Heart right ventricle (tissue), 16 donors: ENCODE measurements at places on chromosomes 5 and 9.

DNA sequence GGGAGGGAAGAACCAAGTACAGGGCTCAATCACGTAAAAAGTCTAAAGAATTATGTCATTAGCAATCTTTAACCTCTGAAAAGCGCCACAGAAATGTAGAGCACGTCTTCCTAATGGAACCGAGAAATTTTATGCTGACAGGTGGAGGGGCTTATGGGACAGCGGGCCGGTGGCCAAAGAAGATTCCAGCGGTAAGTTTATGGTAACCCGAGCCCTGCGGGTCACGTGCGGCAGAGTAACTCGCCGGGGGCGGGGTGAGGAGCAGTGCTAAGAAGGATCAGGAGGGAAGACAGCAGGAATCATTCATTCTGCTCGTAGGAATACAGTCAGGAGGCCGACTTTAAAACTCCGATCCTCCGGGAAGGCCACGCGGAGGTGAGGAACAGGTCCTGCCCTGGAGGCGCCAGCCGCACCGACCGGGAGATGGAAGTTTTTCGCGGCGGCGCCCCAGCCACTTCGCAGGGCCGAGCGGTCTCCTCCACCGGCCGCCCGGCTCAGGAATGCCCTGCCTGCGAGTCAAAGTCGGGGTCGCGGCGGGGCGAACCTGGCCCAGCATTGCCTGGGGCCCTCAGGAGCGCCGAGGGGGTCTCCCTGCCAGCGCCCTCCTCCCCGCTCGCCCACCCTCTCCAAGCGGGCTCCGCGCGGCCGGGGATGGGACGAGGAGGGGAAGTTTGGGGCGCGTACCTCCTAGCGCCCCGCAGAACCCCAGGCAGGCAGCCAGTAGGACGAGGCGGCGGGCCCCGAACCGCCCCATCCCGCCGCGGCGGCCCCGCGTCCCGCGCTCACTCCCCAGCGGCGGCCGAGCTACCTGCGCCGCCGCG lies 101.8 kb downstream of the ESM1 start:
- DNase-seq, result peak; percentile 16

- no peak for DNase-seq
Observed at GRCh38 chr9:110240198-110240597, 16.1 kb downstream of the TXN start.

DNA sequence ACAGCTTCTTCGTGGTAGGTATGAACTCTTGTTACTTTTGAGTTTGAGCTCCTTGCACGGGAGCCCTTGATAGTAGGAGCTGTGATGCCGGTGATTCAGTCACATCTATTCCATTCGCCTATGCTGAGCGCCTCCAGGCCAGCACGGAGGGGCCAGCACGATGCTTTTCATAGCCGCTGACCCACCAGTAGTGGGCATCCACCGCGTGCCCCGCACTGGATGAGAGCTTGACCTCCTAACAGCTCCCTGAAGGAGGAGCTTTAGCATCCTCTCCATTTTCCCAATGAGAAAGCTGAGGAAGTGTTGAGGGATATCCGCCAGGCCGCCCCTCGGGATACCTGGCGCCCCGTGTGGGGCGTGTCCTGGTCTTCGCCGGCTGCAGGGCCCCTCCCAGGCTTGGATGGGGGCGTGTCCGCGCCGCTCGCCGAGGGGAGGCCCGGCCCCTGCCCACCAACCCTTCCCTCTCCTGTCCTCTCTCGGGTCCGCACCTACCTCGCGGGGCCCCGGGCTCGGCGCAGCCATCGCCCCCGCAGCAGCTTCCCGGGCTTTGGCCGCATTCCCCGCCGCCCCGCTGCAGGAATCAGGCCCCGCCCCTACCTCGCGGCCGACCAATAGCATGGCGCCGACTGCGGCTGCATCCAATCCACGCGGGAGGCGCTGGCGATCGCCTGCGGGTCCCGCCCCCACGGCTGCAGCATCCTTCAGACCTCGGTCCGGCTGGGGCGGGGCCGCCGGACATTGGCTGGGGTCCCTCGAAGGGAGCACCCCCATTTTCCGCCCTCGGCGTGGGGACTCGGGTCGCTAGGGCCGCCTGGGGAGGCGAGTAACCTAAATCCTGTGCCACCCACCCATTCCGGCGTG lies at the start of gene PIP5KL1:
TSS of gene PIP5KL1 (minus strand) at position 547 of the 861 bp plus-strand sequence. CDS start at position 522, 25 bp downstream.
- DNase-seq, result peak; percentile 86

DNA sequence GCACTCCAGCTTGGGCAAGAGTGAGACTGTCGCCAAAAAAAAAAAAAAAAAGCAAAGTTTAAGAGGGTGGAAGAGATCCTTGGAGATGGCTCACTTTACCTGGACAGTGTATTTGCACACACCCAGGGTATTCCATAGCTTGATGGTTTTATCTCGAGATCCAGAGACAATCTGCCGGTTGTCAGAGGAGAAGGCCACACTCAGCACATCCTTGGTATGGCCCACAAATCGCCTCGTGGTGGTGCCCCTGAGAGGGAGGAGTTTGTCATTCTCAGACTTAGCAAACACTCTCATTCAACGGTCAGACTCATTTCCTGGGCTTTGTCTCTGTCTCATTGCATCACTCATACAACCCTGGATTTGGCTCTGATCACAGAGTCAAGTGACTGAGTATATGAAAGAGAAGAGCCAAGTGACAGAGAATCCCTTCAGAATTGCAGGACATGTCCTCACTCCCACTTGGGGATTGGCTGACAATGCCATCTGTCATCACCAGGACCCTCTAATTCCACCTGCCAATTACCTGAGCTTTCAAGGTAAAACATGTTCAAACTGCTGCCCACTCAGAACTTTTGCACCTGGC lies 2.2 kb downstream of the RACK1 start:
- DNase-seq, result no peak

GRCh38 chr5:28926422-28926821 lies 1888.0 kb upstream of the CDH9 start:
- no peak for DNase-seq

GRCh38 chr5:172245703-172246125 lies 37.9 kb downstream of the UBTD2 start:
- no peak for DNase-seq

GRCh38 chr9:97627624-97628023 lies 5.5 kb downstream of the TSTD2 start:
- no peak for DNase-seq
